Astrocyte of the hippocampus (primary cell): ENCODE measurements at places on chromosomes 1 and 21.

- DNase-seq, result peak; percentile 66
Observed at GRCh38 chr1:65066419-65066765, 81.6 kb upstream of the AK4 start.

GRCh38 chr1:64631346-64632034 lies 113.4 kb upstream of the RAVER2 start:
- peak; percentile 62 for DNase-seq

- DNase-seq, result no peak
Observed at GRCh38 chr21:15749861-15750159, 20.0 kb downstream of the USP25 start.

DNA sequence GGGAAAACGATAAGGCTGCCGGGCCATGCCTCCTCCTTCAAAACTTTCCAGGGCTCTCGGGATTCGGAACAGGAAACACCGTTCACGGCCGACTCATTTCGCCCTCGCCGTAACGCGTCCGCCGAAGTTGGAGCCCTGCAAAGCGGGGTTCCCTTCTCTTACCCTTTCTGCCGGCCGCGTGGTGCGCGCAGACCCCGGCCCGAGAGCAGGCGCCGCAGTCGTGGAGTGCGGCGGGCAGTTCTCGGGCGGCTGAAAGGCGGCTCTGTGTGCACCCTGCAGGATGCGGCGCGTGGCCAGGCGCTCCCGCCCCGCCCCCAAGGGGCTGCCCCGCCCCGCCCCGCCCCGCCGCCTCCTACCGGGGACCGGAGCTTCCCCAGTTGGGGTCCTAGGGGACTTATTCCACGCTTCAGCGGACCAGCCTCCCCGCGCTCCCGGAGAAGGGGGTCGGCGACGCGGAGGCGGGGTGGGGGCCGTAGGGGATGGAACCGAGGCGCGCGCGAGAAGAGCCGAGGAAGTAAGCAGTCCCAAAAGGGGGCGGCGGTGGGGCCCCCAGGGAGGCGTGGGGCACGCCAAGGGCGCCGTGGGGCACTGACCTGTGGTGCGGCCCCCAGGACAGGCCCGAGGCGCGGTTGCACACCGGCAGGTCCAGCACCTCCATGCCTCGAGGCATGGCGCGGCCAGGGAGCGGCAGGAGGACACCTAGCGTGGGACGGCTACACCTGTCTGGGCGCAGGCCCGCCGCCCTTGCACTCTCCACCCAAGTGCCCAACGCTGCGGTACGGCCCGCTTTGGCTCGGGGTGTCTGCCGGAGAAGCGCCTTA lies at the start of gene MCOLN2:
Gene MCOLN2, minus strand, starts transcription at position 268 of the 821 bp plus-strand sequence. Its CDS starts 241 bp downstream, at position 27.
- peak; percentile 47 for DNase-seq

DNA sequence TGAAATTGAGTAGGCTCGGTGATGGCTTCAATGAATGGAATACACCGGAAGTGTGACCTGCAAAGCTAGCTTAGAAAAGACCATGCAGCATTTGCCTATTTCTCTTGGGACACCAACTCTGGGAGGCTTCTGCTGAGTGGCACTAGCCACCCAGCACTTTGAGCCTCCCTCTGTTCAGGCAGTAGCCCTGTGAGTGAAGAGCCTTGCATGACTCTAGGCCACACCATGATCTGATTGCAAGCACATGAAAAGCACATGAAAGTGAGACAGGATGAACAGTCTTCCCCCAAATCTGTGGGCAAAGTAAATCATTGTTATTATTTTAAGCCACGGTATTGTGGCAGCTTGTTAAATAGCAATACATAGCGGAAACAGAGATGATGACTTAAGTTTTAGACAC lies 2.8 kb downstream of the CD48 start:
- no peak for DNase-seq

- peak; percentile 24 for DNase-seq
Observed at GRCh38 chr1:154264454-154264853, 8.0 kb upstream of the HAX1 start.

DNA sequence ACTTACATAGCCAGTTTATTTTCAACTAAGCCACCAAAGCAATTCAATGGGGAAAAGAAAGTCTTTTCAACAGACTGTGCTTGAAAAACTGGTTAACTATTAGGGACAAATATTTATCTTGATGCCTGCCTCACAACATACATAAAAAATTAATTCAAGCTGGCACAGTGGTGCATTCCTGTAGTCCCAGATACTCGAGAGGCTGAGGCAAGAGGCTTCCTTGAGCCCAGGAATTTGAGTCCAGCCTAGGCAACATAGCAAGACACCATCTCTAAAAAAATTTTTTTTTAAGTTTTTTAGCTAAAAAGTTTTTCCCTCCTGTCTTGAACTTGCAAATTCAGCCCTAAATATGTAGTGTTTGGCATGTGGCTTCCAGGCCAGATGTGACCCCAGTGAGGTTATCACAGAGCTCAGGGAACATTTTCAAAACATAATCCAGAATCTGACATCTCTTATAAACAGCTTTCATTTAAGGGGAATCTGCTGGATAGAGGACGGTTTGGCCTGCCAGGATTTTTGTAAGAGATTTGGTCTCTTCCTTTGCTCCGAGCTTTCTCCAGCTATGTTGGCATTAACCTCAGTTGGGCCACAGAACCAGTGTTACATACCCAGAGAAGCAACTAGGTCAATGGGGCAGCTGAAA lies 46.4 kb downstream of the COL6A1 start:
- DNase-seq, result no peak

DNA sequence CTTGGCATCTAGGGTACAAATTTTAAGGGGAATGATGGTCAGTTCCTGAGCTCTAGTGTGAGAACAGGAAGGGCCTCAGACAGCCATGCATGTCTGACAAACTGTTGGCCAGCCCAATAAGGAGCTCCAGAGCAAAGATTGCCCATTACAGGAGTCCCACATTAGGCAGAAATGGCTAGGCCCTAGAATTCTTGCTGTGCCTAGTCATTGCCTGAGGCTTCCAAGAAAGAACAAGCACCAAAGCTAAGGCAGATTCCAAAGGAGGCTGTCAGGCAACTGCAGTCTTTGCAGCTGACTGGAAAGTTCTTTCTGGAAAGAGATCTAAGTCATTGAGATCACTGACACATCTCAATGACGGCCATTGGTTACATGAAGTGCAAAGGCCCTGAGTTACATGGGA lies 3.9 kb upstream of the STIL start:
- peak; percentile 72 for DNase-seq

DNA sequence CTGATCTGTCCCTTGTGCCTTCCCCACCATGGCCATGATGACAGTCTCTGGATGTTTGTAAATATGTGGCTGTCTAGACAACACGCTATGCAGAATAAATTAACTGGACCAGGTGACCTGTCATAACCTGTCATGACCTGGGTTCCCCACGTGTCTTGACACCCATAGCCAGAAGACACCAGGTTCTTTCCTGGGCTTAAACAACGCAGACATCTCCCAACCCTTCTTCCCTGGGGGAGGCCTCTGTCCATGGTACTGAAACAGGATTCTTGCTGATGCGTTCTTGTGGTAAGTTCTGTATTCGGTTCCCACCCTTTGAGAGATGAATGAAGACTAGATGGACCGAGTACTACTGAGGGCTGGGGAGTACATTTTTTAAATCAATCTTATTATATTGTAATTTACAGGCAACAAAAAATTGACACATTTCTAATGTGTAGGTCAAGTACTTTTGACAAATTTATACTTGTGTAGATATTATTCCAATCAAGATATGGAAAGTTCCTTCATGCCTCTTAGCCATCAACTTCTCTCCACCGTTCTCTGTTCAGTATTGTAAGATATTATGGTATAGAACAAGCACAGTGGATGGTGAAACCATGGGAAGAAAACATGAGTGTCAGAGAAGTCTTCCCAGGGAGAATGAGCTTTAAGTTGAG lies 738.8 kb downstream of the PTPRU start:
- DNase-seq, result peak; percentile 77

DNA sequence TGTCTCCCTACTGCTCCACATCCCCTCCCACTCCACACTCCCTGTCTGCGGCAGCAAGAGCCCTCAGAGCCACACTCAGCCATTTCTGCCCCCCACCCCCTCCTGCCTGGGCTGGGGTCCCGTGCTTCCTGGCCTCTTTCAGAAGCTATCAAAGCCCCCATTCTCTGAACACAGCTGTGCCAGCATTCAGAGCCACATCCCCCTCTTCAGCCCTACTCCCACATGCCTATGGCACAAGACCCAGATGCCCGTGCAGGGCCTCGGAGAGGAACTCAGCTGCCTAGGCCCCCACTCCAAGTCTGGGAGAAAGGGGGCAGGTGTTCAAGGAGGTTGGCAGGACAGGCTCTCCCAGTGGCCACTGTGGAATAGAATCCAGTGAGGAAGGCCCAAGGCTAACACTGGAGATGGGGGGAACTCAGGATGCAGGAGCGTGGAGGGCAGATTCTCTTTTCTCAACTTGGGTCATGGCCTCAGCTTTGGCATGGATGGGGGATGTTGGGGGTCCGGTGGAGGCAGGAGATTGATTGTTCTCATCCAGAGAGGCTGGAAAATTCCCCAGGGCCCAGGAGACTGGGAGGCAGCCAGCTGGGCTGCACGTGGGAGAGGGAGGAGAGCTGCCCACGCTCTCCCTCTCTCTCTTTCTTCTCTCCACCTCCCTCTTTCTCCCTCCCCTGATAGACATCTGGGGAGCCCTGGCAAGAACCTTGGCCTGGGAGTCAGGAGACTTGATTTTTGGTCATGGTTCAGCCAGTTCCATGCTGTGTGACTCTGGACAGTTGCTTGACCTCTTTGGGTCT lies 3.5 kb upstream of the BCAN start:
- no peak for DNase-seq

DNA sequence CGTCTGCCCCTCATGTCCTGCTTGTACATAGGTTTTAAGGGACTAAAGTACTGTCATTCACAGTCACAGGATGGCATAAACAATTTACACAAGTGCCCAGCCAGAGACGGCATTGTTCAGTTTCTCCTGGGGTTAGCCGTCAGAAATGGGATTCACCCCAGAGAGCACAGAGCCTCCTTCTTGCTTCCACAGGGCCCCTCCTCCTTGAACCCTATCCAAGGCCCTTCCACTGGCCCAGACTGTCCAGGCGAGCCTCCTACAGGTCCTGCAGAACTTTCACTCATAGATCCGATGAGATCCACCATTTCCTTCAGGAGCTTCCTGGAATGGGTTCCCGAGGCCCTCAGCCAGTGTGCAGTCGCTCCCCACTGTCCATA lies 10.0 kb downstream of the AVPR1B start:
- no peak for DNase-seq

DNA sequence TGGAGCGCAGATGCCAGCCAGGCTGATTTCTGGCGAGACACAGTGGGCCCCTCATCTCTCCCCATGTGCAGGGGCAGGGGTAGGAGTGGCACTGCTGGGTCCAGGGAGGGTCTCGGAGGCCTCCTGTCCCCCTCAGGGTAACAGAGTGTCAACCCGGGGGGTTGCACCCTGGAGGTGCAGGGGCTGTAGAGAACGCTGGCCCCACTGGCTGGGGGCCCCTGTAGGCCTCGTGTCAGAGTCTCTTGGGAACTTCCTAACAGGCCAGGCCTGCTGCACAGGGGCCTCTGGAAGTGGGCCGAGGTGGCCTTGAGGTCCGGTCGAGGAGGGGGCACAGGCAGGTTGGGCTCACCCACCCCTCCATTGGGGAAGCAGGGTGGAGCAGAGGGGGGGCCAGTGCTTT lies 38.9 kb upstream of the AJAP1 start:
- DNase-seq, result no peak
